ENCODE measurements at places on chromosomes 1 and 21.
A peak's percentile ranks its signal among the peaks of the same experiment; 100 is the strongest.

- peak; percentile 9 for DNase-seq
These were observed 39.2 kb downstream of the NSL1 start for GRCh38 chr1:212752252-212752933.

DNA sequence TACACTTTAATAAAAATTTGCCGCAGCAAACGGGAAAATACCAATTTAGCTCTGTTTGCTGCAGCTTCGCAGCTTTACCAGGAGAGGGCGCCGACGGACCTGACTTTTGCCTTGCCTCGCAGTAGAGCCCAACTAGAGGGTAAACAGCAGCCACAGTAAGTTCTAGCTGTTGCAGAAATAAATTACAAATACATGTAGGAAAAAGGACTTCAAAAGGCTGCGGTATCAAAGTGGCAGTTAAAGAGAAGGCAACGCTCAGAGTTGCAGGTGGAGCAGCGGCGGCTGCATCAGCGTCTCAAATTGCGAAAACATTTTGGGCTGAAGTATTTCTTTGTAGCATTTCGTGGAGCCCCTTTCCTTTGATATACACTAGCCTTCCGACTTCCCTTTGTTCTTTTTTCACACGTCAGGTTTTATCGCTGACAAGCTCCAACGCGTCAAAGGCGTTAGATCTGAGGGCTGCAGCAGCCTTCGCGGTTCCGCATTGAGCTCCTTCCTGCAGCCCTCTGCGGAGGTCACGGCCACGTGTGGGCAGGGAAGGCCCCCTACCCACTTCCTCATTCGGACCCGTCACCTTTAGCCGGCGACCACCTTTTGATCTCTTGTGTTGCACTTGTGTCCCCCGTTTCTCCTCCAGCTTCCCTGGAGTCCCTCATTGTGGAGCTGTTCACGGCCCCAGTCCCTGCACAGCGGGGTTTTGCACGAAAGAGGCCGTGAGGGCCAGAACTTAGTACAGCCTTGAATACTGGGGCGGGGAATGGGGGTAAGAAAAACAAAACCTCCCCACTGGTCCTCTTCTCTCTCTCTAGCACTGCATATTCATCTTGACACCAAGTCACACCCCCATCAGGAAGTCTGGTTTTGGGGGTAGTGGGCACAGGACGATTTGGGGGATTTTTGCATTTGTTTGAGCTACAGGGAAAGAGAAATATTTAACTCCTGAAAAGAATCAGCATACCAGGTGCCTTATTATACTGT lies 72.8 kb downstream of the S1PR1 start:
- DNase-seq = peak; percentile 62

DNA sequence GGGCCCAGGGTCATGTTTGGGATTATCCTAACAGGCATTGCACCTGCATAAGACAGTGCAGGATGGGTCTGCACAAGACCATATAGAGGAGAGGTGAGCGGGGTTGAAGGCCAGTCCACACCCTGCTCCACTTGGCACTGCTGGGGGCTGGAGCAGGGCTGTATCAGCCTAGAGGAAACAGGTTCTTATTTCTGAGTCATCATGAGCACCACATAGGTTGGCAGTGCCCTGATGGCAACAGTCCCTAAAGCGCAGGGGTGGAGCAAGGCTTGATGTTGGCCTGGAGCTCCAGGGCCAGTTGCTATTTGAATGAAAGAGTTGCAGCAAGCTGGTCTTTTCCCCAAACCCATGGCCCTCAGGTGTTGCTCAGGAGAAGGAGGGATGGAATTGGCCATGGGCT lies 29.8 kb upstream of the BMP8B start:
- no peak for DNase-seq

GRCh38 chr1:247647864-247648263 lies 31.7 kb downstream of the OR13G1 start:
- DNase-seq = no peak

GRCh38 chr1:6819246-6820040 lies 34.2 kb downstream of the CAMTA1 start:
- no peak for DNase-seq

DNA sequence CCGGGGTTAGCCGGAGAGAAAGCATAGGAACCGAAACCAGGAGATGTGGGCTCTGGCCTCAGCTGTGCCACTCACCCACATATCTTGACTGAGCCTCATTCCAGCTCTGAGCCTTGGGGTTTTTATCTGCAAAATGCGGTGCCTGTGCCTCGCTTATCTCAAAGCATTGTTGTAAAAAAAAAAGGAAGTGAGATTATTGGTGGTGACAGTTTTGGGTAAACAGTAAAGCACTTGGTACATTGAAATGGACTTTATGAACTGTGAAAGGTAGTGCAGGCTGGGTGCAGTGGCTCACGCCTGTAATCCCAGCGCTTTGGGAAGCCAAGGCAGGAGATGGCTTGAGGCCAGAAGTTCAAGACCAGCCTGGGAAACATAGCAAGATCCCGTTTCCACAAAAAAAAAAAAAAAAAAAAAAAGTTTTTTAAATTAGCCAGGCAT lies 3.8 kb downstream of the PTAFR start:
- DNase-seq = peak; percentile 61

- no peak for DNase-seq
These were observed 5.8 kb upstream of the EPHA8 start for GRCh38 chr1:22557341-22557950.
